ENCODE measurements at places on chromosomes 11 and 22.

- DNase-seq, result no peak
Observed at GRCh38 chr22:48799227-48799970, 1028.3 kb downstream of the BRD1 start.

DNA sequence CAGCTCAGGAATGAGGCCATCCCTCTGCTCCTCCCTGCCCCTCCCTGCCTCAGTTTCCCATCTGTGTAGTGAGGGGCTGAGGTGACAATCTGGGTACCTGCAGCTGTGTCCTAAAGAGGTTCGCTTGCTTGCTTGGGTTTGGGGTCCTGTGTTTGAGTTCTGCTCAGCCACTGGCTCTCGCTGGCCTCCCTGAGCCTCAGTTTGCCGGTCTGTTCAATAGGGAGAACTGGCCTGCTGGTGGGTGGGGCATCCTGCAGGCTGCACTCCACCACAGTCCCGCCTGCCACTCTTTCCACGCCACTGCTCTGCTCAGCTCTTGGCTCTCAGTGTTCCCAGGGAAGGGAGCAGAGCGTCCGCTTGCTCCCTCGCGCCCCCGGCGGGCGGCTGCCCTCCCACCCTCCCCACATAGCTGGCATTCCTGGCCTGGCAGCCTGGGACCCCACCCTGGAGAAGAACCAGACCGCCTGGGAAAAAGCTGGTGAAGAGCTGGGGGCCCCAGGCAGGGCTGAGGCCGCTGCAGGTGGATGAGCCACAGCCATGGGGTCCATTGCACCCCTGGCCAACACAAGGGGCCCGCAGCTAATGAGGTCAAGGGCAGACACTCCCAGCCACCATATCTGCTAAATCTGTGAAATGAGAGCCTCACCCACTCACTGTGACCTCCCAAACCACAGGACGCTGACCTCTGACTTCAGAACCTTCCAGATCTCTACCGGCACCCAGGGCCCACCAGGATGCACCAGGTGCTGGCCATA, 15.1 kb downstream of the WNT7B start:
- no peak for DNase-seq

DNA sequence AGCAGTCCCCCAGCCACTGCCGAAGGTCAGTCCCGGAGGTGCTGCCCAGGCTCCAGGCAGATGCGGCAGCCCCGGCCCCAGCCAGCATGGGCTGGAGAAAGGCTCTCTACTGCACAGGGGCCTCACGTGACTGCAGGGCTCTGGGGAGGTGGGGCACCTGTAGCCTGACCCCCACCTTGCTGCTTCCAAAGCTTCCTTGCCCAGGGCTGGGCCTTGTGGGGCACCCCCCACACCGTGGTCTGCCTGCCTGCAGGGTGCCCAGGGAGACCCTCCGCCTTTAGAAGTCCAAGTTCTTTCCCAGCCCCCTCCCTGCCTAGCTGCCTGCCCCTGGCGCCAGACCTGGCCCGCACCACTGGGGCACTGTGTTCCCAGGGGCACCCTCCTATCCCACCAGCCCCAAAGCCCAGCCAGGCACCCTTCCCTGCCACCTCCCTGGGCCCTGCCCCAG, 28.4 kb upstream of the TXNRD2 start:
- DNase-seq, result no peak

- DNase-seq, result no peak
Observed at GRCh38 chr11:5887661-5888060, 5.3 kb upstream of the OR52E5 start.

- no peak for DNase-seq
Observed at GRCh38 chr11:70567680-70568034, 169.3 kb downstream of the CTTN start.

DNA sequence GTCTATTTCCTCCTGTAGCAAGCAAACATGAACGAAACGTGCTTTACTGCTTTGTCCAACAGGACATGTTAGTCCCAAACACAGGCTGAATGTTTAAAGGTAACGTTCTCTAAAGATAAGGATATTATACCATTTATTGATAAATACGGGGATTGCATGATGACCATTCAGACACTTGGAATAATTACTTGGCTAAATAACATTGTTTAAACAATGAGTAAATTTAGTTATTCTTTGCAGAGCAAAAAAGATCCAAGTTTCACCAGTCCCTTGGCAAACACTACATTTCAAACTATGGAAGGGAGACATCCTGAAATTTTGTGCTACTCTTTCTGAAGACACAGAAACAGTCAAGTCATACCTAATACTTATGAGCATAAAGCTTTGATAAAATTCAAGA, 88.0 kb downstream of the ZNF280B start:
- no peak for DNase-seq

DNA sequence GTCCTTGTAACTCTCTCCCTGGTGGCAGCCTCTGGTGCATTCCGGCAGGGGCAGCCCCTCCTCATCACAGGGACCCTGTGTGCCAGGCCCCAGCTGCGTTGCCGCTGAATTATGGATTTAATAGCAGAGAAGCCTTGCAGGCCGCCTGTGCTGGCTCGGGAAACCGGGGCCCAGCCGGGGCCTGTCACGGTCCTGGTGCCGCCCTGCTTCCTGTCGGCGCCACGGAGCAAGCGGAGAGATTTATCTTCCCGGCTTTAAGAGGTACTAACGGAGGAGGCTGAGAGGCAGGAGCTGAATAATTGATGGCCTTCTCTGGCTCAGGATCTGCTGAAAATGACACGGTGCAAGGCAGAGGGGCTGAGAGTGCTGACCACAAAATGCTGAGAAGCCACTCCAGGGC, 54.0 kb upstream of the CCDC188 start:
- no peak for DNase-seq
